ENCODE measurements at places on chromosomes 4 and X.

DNA sequence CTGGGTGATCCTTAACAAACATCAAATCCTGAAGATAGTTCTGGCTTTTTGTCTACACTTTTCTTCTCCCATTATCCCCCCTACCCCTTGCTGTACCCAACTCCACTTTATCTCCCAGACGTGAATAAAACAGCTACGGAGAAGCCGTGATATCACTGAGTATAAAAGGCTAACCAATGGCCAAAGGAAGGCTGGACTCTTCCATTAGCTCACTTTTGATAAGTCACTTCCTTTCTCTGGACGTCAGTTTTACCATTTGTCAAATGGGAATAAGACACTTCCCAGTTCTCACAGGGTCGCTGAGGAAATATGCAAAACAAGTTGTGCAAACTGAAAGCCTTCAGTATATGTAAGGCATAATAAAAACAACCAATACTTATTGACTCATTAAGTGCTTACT lies 38.6 kb upstream of the EDA2R start:
- DNase-seq, result no peak

- no peak for DNase-seq
Observed at GRCh38 chrX:10579112-10580011, 41.0 kb downstream of the MID1 start.

- DNase-seq, result peak; percentile 11
Observed at GRCh38 chrX:131985526-131986049, 37.5 kb upstream of the STK26 start.

DNA sequence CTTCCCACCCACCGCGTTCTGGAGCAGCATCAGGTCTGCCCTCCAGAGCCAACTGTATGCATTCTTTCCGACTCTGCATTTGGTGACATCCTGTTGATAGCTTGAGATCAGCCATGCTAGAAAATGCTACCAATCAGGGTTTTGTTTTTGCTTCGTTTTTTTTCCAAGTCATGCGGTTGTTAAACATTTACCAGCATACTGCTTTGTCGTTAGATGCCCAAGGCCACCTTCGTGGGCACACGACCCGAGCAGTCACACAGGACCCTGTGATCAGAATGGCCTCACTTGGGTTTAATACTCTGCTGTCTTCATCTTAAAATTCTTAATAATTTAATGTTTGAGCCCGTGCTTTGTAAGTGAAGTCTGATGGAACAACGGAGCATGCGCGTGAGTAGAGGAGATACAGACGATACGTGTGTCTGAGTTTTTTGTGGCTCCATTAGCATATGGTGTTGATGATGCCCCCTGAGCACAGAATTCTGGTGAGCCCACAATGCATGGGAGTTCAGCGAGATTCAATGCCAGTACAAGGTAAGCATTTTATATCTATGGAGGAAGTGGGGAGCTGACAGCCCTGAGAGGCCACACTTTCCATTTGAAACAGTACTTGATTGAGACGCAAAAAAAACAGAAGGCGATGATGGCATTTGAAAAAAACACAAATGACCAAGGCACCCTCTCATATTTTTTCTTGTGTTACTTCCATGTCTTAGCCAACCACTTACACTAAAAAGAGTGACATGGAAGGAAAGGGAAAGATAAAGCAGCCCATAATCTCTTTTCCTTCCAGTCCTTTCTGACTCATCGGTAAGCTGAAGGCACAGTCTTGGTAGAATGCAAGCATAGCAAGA lies 323.6 kb downstream of the BCOR start:
- peak; percentile 35 for DNase-seq

GRCh38 chr4:91851456-91851855 lies 452.3 kb upstream of the GRID2 start:
- DNase-seq, result no peak

- DNase-seq, result no peak
Observed at GRCh38 chr4:76591992-76592391, 157.0 kb downstream of the SHROOM3 start.

GRCh38 chr4:104262678-104263077 lies 232.0 kb downstream of the CXXC4 start:
- DNase-seq, result no peak

DNA sequence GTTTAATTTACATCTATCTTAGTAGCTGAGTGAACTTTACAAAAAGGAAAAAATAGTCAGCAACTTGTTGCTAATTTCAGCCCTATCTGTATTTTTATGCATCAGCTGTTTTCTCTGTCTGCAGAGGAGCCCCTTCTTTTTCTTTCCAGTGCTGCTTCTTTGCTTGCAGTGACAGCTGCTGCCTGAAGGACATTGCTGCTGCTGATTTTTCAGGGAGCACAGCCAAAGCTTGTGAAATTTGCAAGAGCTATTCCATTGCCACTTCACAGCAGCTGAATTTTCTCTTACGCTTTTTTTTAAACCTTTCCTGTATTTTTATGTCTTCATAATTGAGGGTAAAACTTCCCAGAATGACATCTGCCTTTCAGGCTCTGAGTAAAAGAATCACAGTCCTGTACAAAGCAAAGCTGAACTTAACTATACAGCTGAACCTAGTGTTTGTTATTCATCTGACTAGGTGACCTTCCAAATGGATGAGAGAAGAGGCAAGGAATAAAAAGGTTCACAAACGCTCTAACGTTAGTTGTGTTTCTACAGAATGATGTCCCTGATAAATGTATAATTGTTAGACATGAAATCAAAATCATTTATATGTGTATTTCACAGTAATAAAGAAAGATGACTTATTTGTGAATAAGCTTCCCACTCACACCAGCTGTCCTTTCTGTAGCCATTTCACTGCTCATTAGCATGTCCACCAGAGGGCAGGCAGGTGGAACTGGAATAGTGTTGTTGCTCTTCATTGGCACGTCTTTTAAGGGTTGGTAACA lies 541.4 kb downstream of the ADGRL3 start:
- no peak for DNase-seq

- DNase-seq, result no peak
Observed at GRCh38 chr4:26317766-26318165, 3.0 kb upstream of the RBPJ start.

DNA sequence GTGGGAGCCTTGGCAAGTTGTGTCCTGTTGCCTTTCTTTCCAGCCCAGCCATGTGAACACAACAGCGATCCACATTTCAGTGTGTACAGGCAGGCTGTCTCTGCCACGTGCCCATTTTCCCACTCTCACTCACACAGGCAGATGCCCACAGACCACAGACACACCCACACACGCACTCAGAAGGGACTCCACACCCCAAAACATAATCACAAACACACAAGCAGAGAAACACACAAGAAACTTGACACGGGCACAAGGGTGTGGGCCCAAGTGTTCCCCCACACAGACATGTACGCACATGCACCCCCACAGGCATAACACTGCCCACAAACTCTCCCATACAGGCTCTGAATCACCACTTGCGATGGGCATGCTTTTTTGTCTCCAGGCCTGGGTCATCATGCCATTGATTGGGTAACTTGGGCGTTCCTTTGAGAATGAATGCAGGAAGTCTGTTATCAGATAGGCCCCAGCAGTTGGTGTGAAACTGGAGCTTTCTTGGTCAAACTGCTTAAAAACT lies 84.3 kb downstream of the NBDY start:
- peak; percentile 64 for DNase-seq

GRCh38 chr4:42579903-42580302 lies 77.0 kb downstream of the ATP8A1 start:
- no peak for DNase-seq

GRCh38 chr4:163071308-163071707 lies 95.4 kb downstream of the NAF1 start:
- DNase-seq, result no peak

DNA sequence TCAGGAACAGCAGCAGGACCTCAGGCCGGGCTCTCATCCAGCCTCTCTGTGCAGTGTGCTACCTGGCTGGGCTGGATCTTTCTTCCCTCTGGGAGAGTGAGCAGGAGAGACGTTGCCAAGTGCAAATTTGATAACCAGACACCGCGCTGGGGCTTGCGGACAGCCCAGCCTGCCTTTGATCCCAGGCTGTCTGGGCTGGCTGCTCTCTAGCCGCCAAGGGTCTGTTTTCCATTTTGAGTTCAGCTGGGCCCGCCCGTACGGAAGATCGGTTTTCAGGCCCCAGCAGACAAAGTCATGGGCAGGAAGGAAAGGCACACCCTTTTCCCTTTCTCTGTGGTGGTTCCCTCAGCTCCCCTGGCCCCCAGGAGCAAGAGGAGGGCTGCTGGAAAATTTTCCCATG lies 90.2 kb downstream of the CPZ start:
- no peak for DNase-seq

- DNase-seq, result no peak
Observed at GRCh38 chr4:90293320-90293719, 166.1 kb downstream of the CCSER1 start.

DNA sequence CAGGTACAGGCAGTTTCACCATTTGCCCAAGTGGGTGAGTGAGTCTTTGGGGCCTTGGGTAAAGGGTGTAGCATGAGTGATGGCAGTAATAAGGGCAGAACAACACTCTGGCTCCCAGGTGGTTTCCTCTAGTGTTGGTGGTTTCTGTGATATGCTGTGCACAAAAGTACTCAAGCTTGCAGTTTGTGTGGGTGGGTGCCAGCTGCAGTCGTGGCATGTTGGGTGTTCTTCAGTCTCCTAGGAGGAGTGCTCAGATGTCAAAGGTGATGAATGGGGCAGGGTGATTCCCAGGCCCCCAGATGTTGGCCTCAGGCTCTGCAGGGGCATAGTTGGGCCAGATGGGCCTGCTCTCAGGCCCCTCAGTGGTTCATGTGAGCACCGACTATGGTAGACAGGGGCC lies 166.1 kb upstream of the KLF8 start:
- DNase-seq, result peak; percentile 5

DNA sequence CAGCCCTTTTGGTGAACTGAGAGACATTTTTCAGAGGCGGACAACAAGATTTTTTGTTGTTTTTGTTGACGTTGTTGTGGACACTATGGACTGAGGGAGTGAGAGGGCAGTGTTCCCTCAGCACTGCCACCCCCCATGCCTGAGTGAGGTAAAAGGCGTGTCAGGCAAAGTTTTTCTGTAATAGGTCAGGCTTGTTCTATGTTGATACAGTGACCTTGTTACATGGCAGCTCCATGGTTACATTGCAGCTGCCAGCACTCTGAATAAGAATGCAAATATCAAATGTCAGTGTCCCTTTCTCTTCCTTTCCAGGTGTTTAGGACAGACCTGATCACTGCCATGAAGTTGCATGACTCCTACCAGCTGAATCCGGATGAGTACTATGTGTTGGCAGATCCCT lies 36.6 kb downstream of the JADE1 start:
- no peak for DNase-seq
